Right forelimb (tissue), 1 donor: ENCODE measurements at places on chromosomes 4 and X.

DNA sequence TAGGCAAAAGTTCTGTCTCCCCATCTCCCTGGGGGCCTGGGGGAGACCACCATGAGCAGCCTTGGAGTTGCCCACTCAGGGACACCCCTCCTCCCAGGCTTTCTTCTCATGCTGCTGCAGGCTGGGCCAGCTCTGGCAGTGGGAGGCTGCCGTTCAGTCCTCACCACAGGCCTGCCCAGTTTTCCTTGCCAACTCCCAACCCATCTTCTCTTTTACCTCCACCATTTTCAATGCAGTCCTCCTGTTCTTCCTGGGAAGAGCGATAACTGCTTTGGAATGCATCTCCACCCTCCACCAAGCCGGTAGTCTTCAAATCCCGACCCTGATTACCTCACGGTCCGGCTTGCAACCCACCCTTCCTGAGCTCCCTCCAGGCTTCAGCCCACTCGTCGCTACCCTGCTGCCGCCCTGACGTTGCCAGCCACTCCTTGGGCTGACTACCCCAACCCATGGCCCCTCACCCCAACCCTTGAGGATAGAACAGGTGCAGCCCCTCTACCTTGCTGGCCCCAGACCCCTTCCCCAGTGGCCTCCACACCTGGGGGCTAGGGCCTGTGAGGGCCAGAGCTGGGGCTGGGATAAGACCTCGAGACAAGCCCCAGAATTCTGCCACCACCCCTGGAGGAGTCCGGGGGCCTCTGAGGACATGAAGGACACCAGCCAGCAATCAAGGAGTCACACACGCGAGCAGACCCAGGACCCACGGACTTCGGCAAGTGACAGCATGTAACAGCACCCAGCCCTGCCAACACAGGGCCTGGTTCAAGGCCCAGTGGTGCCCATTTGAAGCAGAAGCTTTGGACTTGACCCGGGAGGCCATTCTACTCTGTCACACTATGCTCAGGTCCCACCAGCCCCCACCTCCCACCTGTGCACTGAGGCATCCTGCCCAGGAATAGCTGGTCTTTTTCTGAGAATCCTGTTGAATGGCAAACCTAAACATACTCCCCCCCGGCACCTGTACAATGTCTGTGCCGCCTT, 9.2 kb downstream of the WDR1 start:
- DNase-seq: no peak

GRCh38 chr4:23900636-23901035, 10.8 kb upstream of the PPARGC1A start:
- no peak for DNase-seq

DNA sequence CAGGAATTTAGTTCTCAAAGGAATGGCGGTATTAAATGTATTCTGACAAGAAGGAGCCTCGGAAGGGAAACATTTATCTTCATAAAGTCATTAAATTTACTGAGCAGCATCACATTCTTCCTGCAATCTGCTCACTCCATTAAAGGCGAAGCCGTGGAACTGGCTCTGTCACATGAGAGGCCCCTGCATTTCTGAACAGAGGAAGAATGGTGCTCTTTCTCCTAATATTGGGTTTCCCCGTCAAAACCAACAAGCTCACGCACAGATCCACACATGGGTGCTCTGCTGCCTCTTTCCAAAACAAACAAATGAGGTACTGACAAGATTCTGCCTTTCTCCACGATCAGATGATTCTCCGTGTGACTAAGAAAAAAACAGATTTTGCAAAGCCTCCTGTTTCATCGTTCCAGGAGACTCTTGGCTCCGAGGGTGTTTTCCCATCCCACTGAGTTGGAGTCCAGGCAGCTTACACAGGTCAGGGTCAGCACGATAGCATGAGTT, 191.2 kb downstream of the IDS start:
- no peak for DNase-seq

GRCh38 chrX:53088136-53088974, 5.6 kb upstream of the KANTR start:
- DNase-seq: peak; percentile 77

- DNase-seq: no peak
Observed at GRCh38 chr4:40333921-40334352, 1.2 kb upstream of the CHRNA9 start.

DNA sequence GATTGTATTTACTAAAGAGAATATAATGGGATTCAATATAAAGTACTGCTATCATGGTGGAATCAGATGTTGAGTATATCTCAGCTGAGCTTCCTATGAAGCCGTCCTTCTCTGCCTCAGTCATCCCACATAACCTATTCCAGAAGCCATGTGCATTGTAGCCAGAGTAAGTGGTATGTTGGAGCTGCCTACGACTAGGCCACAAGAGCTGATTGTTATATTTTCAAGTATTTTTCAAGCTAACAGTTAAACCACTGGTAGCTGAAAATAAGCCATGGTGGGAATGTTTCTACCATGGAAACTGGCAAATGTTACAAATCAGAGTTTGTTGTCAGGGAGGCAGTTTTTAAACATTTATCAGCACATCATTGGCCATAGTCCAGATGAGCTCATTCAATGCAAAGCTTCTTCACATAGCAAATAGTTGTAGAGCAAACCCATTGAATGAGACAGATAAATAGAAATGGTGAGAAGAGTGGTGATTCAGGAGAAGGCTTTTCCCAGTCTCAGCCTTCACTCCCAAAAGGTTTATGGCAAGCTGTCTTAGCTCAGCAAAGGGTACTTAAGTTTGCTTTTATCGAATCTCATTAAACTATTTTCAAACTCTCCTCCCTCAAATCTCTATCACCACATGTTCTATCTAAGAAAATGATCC, 436.4 kb downstream of the PCDH19 start:
- DNase-seq: no peak

- no peak for DNase-seq
Observed at GRCh38 chr4:140289486-140289885, 84.0 kb upstream of the SCOC start.

DNA sequence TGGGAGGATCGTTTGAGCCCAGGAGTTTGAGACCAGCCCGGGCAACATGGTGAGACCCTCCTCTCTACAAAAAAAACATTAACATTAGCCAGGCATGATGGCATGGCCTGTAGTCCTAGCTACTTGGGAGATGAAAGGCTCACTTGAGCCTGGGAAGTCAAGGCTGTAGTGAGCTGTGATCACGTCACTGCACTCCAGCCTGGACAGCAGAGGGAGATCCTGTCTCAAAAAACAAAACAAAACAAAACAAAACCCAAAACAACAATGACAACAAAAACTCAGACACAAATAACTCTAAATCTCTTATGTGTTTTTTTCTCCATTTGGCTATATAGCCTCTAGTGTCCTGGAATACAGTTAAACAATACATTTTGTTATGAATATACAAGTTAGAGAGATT, 127.3 kb upstream of the STK26 start:
- DNase-seq: no peak

- no peak for DNase-seq
Observed at GRCh38 chr4:66489783-66490452, 819.6 kb upstream of the EPHA5 start.

DNA sequence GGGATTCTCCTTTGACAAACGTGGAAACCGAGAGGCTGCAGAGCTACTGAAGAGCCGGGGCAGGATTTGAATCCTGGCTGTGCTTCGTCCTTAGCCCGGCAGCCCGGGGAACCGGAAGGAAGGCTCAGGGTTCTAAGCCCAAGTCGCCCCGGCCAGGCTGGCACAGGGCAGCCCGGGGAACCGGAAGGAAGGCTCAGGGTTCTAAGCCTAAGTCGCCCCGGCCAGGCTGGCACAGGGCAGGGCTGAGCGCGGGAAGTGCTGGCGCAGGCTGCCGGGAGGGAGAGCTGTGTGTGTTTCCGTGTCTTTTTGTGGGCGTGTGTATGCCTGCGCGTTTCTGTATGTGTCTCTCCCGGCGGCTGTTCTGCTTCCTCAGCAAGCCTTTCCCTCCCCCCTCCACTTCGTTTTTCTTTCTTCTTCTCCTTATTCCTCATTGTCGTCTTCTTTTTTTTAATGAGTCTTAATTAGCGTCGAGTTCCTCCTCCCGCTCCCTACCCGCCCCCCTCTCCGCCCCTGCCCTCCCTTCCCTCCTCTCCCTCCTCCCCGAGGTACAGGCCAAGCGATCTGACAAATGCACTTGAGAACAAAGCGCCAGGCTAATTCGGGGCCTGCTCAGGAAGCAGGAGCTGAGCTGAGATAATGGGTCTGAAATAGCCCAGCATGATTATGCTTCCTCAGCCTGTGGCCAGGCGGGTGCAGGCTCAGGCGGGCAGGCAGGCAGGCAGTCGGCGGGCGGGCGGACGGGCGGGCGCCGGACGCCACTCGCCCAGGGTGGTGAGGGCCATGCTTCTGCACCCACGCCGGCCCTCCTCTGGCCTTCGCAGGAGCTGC, 65.9 kb downstream of the EFNB1 start:
- peak; percentile 67 for DNase-seq

- no peak for DNase-seq
Observed at GRCh38 chr4:177214935-177215334, 94.7 kb upstream of the NEIL3 start.

DNA sequence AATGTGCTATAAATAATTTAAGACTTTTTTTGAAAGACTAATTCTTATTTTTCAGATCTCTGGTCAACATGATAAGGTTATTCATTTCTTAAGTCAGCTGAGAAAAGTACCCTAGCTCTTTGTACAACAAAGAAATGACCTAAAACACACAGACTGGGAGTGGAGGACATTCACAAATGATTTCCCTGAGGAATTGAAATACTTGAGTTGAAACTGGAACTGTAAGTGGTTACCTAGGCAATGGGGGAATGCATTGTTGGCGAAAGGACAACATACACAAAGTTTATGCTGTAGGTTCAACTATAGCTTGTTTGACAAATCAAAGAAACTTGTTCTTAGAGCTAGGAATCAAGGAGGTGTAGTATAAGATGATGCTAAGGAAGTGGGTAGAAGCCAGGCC, 915.5 kb downstream of the FAT4 start:
- no peak for DNase-seq

GRCh38 chr4:125489952-125490690, 175.4 kb downstream of the FAT4 start:
- no peak for DNase-seq

DNA sequence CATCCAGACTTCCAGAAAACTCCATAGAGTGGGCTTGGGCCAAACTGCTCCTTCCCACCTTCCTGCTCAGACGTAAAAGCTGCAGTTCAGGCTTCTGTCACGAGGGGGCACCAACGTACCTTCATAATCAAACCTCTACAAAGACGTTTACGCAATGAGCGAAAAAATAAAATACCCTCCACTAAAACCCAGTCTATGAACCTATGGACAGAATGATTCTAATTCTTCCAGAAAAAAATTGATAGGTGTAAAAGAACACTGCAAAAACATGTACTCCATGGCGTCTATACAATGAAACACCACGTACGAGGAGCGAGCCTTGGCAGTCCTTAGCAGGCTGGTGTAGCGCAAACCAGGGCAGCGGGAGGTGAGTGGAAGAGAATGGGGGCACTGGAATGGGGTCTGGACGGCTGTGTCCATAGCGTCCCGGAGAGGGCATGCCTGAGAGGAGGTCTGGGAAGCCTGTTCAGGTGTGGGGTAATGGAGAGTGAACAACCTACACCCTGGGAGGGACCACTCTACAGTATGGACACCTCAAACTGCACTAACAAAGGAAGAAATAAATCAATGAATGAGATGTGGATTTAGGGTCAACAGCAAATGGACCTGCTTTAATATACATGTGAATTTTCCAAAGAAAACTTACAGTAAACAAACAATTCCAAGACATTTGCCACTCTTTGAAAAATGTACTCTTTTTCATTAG, 14.4 kb upstream of the RAB40A start:
- peak; percentile 81 for DNase-seq

GRCh38 chrX:34629572-34629971, 27.5 kb downstream of the TMEM47 start:
- DNase-seq: no peak

DNA sequence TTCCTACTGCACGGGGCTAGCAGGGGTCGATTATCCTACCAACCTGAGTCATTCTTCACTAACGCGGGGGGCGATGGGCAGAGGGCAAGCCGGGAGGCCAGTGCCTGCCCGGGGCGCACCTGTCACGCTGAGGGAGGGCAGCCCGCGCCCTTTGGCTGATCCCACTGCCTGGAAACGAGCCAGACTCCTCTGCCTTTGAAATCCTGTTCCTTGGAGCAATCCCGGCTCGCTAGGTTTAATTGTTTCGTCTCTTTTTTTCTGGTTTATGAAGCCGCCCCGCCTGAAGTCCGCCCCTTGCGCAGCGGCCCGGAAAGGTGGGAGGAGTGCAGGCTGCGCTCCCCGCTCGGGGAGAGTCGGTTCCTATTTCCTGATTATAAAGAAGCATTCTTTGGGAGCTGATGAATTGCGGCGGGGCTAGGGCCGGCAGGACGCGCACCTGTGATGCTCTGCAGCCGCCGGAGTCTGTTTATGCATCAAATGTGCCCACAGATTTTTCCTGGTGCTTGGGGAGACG, 484.2 kb downstream of the BCOR start:
- peak; percentile 49 for DNase-seq

GRCh38 chrX:136162827-136163570, 15.7 kb downstream of the FHL1 start:
- peak; percentile 45 for DNase-seq

DNA sequence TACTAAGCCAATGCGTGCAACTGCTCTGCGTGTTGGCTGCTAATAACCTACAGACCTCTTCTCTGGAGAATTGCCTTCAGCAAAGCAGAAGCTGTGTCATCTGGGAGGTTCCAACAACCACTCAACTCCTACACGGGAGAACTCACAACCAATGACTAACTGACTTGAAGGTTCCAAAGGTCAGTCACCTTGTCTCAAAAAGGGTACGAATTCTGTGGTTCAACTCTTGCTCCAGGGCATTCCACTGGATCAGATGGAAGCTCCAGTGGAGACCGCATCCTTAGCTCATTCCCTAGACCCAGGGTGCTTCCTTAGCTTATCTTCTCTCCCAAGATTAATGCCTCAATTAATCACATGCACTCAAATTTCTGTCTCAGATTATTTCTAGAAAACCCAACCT, 222.7 kb downstream of the CHIC2 start:
- DNase-seq: no peak

- no peak for DNase-seq
Observed at GRCh38 chrX:20461002-20461401, 194.3 kb upstream of the RPS6KA3 start.

GRCh38 chrX:24259544-24260240, 54.2 kb downstream of the SUPT20HL2 start:
- DNase-seq: no peak

- peak; percentile 47 for DNase-seq
Observed at GRCh38 chrX:13536551-13536950, 32.9 kb upstream of the EGFL6 start.

- DNase-seq: no peak
Observed at GRCh38 chr4:76238236-76238635, 13.3 kb upstream of the FAM47E start.

GRCh38 chr4:56342746-56343145, 44.5 kb downstream of the AASDH start:
- DNase-seq: no peak

- no peak for DNase-seq
Observed at GRCh38 chrX:111410590-111411078, 1.4 kb downstream of the DCX start.

DNA sequence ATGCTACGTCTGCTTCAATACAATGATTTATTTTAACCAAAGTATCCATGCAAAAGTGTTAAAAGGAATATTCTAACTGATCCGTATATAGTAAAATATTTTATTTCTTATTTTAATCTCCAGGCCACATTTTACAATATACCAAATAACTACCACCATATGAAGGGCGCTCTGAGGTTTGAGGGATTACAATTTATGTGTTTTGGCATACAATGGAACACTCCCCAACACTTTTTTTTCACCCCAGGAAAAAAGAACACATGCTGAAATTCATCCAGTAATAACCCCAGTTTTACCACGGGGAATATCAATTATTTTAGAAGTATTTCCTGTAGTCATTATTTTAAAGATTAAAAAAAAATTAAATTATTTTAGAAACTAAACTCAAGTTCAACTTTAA, 65.4 kb downstream of the APBB2 start:
- no peak for DNase-seq
